ENCODE measurements at places on chromosomes 12 and 14. TPM values are rescaled to one million over a fixed set of nuclear protein-coding genes. Genes with fewer than 3 reads are reported as not detected.

DNA sequence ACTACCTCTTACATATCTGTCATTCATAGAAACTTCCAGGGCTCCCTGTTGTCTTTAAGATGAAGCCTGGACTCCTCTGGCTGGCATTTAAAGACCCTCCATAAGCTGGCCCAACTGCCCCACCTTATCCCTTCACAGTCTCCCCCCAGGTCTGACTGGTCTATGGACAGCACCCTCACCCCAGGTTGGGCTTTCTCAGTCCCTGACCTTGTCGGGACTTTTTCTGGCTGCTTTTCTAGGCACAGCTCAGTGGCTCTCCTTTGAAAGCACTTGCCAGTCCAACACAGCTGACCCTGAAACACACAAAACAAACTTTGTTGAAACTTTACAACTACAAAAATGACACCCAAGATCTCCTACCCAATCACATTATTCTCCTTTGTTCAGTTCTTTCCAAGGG is 13.9 kb upstream of the MYH7 start:
- DNase-seq = no peak

DNA sequence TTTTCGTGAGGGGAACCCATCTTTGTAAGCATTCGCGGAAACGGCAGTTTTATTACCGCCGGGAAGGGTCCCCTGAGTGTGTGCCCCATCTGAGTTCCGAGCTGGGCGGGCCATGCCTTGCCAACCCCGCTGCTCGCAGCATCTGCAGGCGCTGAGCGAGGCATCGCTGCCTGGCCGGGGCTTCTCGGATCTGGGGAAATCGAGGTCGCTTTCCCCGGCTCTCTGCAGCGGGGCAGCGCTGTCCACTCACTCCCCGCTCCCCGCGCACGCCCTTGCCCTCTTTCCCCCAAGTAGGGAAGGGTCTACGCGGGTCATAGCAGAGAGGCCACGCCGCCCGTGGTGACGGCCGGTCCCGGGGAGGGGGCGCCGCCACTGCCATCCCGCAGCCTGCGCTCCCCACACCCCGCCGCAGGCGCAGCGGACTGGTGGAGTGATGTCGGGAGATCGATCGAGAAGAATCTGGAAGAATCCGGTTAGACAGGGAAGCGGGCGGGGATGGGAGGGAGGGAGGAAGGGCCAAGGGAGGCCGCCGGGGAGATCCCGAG is 507 bp upstream of the FKBP4 start:
- DNase-seq = no peak

- DNase-seq = no peak
Measured at GRCh38 chr14:103029936-103030335, 27.4 kb downstream of the CDC42BPB start.

GRCh38 chr14:22919601-22919921 is 612 bp upstream of the RBM23 start:
- no peak for DNase-seq

DNA sequence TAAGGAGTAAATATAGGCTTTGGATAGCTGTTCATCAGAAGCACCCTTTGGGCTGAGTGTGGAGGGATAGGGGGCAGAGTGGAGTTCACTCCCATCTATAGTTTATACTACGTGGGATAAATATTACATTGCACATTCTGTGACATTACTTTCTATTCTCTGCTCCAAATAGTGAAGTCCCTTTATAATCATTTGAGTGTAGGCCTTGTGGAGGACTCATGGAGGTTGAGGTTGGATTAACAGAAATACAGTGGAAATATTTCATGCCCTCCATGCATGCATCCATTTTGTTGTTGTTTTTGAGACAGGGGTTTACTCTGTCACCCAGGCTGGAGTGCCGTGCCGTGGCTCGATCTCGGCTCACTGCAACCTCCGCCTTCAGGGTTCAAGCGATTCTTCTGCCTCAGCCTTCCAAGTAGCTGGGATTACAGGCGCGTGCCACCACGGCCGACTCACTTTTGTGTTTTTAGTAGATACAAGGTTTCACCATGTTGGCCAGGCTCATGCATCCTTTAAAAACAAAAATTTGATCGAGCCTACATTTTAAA is 1.4 kb downstream of the CHPT1 start:
- DNase-seq = peak; percentile 37

IAPP gene
- total RNA-seq = not detected

DNA sequence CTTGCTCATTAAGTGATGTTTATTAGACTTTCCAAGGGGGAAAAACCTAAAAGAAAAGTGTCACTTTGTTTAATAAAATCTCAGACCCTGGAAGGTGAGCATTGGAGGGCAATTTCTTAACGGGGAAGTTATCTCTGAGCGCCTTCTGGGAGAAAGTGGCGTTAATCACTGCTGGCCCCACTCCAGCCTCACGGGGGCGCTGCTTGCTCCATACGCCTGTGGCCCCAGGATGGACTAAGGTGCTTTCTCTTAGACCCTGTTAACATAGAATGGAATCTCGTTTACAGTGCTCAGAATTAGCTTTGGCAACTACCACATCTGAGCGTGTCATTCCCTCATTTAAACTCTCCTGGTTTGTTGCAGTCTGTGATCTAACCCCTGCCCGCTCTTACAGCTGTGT is 16.4 kb upstream of the PRIMA1 start:
- peak; percentile 8 for DNase-seq

- no peak for DNase-seq
Measured at GRCh38 chr12:51359851-51360250, 13.4 kb upstream of the CELA1 start.

OR4E2 gene
- total RNA-seq = not detected

DNA sequence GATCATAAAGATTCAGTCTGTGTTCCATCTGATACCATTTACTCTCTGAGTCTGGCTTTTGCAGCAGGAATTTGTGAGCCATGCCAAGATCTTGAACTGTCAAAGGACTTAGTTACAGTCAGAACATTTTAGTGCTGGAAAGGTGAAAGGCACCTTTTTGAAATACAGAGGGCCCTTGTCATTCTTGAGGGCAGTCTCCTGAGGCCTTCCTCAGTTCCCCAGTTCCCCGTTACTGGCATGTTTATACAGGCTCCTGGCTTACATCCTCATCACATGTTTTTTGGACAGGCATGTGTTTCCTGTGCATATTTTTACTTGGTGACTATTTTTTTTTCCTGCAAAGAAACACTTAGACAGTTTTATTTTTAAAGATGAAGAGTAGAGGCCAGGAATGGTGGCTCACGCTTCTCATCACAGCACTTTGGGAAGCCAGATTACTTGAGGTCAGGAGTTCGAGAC is 21.0 kb downstream of the CFAP54 start:
- DNase-seq = no peak

- DNase-seq = no peak
Measured at GRCh38 chr14:51210594-51210993, 29.5 kb upstream of the TMX1 start.

SERPINA4 gene
- not detected for total RNA-seq

DNA sequence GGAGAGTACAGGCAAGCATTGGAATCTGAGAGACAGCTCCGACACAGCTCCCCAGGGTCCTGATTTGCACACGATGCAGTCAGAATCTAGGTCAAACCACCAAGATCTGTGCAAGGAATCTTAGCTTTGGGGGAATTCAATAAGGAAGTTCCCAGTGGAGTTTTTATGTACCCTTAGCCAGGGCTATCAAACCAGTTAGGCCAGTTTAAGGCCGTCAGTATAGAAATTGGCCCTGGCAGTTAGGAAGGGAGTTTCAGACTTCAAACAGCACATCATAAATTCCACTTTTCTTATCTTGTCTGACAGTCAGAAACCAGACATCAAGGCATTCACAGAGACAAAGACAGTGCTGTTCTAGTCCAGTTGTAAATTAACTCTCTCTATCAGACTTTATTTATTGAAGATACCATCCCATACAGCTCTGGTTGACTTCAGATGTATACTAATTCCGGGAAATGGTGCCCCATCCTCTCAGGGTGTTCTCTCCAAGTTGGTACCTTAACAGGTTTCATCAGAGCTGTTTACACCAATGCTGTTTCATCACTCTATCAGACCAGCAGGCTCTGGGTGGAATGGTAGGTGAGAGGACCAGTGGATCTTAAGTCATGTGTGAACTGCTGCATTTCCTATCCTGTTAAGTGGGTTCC is 157.5 kb upstream of the ATF7IP start:
- DNase-seq = no peak

DNA sequence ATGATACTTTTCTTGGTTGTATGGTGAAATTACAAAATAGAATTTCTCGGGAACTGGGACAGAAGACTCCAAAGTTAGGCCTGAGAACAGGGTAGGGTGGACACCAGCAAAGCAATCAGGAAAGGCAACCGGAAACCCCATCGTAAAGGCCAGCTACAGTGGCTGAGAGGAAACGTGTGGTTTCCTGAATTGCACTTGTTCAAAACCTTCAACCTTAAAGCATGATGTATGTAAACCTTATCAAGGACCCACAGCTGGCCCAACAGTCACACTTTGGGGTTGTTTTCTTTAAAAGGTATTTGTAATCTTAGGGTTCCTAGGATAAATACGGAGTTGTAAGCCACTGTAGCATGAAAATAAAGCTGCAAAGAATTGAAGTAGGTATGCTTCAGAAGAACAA is 2.2 kb upstream of the PTGDR start:
- DNase-seq = no peak

ALG10B gene
- 16.6 TPM for total RNA-seq

PRKD1 gene
- not detected for total RNA-seq

JAG2 gene
- 3.6 TPM for total RNA-seq

LIN7A gene
- not detected for total RNA-seq

- no peak for DNase-seq
Measured at GRCh38 chr14:95141684-95142083, 15.6 kb downstream of the DICER1 start.

- DNase-seq = no peak
Measured at GRCh38 chr14:34062353-34062973, 111.6 kb upstream of the EGLN3 start.

GRCh38 chr14:49362916-49363315 is 223.3 kb downstream of the RPS29 start:
- DNase-seq = no peak
